Activated naive CD4-positive, alpha-beta T cell (primary cell): ENCODE measurements at places on chromosomes 12 and 14.
A peak's percentile ranks its signal among the peaks of the same experiment; 100 is the strongest.

DNA sequence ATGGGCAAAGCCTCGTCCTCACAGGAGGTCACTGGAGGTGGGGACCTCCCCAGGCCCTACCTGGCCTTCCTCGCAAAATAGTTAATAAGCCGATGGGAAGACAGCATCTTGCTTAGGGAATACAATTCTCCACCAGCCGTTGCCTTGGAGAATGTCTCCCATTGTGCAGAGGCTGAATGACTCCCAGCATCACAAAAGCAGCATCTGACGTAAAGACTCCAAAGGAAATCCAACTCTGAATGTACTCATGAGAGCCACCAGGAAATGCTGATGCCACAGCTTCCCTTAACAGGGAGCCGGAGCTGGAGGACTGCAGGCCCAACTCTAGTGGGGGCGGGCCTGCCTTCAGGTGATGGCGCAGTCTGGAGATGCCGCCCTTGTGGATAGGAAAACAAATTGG lies 15.5 kb downstream of the CCDC63 start:
- DNase-seq, result no peak

- no peak for DNase-seq
Measured at GRCh38 chr14:75229661-75230139, 48.9 kb upstream of the FOS start.

DNA sequence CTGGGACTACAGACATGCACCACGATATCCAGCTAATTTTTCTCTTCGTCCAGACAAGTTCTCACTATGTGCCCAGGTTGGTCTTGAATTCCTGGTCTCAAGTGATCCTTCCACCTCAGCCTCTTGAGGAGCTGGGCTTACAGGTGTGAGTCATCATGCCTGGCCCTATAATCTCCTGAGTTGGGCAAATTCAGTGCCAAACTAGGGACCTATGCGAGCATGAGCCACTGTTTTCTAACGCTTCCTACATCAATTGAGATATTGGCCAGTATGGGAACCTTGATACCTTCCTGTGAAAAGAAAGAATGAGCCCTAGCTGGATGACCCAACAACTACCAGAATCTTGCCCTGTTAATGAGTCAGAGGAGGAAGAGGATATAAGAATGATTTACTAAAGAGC lies 585.2 kb downstream of the C12orf50 start:
- DNase-seq, result no peak

DNA sequence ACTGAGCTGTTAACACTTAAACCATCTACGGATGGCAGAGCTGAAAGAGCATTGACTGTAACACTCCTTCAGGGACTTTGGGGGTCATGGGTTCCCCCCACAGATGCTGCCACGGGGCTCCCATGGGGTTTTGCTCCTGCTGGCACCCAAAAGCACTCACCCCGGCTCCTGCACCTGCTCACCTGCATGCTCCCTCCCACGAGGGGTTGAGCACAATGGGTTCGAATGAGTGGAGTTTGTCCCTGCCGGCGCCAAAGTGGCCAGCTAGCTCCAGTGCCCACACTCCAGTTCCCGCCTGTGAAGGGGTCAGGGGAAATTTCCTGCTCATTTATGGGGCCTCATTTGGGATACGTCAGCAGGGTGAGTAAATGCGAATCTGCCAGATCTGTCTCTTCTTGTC lies 40.7 kb downstream of the TNFAIP2 start:
- no peak for DNase-seq

DNA sequence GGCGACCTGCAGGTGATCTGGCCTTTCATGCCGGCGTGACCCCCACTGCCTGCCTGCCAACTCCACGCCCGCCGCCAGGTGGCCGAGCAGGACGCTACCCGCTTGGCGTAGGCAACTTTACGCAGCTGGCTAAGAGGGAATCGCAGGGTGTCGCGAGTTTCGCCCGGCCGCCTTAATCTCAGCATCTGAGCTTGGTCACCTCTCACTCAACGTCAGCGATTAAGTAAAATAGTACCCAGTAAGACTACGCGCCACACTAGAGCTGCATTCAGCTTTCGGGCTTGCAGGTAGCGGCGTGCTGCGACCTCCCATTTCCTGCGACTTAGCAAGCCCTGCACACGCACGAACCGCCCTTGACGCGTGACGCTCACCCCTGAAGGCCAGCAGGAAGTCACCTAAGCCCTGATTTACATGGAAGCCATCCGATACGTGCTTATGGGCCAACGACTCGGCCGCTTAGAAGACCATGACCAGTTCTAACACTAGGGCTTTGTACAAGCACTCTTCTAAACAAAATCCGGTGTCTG lies 33.2 kb downstream of the WBP11 start:
- peak; percentile 69 for DNase-seq
